ENCODE measurements at places on chromosomes 2 and 18. TPM values are rescaled to one million over a fixed set of nuclear protein-coding genes. Genes with fewer than 3 reads are reported as not detected.

The OTOF gene
- 0.27 TPM for total RNA-seq

The LCT gene
- total RNA-seq = 0.27 TPM

The CEBPZOS gene
- 8.3 TPM for total RNA-seq

The FAM237A gene
- total RNA-seq = not detected

- no peak for DNase-seq
Observed at GRCh38 chr2:20970068-20970467, 73.8 kb downstream of the APOB start.

GRCh38 chr2:116718451-116718850 is 1096.0 kb upstream of the DDX18 start:
- DNase-seq = no peak

GRCh38 chr2:141778315-141778835 is 352.4 kb downstream of the LRP1B start:
- no peak for DNase-seq

DNA sequence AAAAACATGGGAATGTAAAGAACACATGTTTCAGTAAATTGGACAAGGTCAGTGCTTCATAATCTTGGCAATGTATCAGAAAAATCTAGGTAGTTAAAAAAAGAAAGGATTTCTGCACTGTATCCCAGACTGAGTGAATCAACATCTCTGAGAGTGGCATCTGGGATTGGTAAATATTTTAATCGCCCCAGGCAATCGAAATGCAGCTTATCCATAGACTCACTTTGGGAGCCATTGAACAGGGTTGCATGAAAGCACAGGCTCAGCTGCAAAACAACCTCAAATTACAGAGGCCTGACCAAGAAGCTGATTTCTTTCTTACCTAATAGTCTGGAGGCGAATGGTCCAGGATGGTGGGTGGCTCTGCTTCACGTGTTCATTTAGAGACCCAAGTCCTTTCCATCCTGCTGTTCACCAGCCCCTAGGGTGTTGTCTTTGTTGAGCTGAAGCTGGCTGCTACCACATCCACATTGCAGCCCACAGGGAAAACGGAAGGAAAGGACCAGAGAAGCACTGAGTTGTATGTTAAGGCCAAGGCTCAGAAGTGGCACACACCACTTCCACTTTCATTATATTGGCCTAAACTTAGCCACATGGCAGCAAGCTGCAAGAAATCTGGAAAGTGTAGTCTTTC is 59.0 kb downstream of the MOGAT1 start:
- DNase-seq = no peak

DNA sequence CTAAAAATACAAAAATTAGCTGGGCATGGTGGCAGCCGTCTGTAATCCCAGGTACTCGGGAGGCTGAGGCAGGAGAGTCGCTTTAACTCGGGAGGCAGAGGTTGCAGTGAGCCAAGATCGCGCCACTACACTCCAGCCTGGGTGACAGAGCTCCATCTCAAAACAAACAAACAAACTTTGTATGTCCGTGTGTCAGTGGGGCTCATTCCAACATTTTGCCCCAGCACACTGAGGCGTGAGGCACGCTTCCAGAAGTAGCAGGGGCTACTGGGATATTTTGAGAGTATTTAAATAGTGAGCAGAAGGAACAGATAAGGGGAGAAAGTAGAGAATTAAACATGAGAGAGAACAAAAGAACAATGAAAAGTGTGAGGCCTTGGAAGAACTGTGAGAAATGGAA is 83.3 kb upstream of the TANK start:
- DNase-seq = no peak

DNA sequence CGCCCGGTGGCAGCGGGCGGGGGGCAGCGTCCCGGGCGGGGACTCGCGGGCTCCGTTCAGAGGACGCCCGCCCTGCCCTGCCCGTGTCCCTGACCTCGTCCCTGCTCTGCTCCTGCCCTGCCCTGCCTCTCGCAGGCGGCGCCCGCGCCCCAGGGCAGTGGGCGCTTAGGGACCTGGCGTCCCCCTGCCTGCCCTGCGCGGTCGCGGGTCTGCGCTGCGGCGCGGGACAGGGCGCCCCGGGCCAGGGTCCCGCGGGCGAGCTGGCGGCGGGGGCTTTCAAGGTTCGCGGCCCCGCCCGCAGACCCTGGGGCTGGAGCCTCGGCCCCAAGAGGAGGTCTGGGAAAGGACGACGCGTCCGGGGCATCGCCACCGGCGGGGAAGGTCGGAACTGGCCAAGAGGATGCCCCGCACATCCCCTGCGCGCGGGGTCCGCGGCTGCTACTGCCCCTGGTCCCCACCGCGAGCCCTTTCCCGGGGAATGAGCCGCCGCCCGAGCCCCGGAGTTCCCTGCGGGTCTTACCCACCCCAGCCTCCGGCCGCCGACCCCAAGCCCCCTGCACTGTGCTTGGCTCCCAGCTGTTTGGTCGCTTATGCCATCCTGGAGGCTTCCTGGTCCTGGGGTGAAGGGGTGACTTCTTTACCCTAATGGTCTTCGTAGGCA is 679 bp downstream of the RNF144A start:
- no peak for DNase-seq

DNA sequence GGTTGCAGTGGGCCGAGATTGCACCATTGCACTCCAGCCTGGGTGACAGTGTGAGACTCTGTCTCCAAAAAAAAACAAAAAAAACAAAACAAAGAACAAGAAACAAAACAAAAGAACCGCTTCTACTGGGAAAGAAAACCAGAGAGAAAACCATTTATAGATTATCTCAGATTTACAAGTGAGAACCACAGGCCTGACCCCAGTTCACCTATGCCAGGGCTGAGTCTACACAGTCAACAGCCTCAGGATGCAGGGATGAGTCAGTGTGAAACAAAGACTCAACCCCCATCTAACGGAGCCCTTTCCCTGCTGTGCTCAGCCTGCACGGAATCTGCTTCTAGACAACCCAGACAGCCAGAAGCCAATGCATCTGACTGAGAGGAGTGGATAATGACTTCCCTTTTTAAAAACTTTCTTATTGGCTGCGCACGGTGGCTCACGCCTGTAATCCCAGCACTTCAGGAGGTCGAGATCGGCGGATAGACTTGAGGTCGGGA is 25.5 kb upstream of the YWHAQ start:
- DNase-seq = no peak

DNA sequence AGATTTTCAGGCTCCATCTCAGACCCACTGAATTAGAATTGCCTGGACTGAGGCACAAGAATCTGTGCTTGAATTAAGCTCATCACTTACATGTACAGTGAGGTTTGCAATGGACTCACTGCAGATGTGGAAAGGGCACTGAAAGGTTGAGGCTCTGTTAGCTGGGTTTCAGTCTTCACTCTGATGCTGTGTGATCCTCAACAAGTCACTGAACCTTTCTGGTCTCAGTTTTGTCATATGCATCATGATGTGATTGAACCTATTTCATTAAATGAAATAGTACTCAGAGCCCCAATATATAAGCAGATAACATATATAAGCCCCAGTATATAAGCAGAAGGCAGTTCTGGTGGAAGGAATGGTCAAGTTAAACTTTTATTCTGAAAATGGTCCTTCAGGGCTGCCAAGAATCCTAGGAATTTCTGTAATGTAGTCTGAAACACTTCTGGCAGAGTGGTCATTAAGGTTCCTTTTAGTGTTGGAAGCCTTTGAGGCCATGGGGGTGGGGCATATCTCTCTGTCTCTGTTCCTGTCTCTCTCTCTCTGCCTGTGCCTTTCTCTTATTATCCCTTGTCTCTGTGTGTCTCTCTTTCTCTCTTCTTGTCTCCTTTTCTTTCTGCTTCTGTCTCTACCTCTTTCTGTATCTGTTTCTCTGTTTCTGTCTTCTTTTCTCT is 110.4 kb downstream of the ADCYAP1 start:
- no peak for DNase-seq

GRCh38 chr18:50273203-50274043 is 7.1 kb upstream of the CFAP53 start:
- DNase-seq = no peak

GRCh38 chr2:139518321-139518720 is 738.1 kb upstream of the NXPH2 start:
- no peak for DNase-seq

GRCh38 chr2:36420569-36421181 is 65.1 kb downstream of the CRIM1 start:
- DNase-seq = no peak

- DNase-seq = no peak
Observed at GRCh38 chr2:104043864-104044263, 810.1 kb upstream of the POU3F3 start.

GRCh38 chr2:41791523-41791922 is 256.3 kb upstream of the PKDCC start:
- peak; percentile 64 for DNase-seq

DNA sequence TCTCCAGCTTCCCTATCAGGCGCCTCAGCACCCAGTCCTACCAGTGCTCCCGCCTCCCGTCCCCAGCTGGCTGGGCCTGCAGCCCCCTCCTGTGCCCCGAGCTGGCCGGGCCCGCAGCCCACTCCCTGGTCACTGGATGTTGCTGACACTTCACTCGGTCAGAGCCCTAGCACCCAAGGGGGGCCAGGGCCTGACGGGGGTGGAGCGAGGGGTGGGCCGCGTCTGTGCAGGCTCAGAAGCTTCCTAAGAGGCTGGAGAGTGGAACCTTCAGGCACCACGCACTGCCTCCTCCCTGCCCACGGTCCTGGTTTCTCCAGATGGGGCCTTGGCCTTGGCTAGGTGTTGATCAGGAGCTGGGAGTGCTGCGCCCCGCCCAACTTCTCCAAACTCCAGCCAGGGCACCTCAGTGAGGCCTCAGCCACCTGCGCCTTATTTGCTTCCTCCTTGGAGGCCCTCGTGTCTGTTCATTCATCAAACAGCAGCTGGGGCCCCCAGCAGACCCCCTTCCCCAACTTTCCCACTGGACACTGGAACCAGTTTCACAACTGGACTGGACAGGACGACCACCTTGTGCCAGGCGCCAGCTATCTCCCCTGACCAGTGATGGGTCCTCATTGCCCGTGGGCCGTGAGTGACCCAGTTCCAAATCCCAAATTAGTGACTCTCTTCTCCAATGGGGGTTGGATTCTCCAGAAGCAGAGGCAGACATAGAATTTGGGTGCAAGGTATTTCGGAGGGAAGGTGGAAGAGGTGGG is 16.7 kb downstream of the CAPN10 start:
- DNase-seq = no peak
